Bladder microvascular endothelial cell (primary cell): ENCODE measurements at places on chromosomes 1 and 21. TPM values are rescaled to one million over a fixed set of nuclear protein-coding genes. Genes with fewer than 3 reads are reported as not detected.

ITGB3BP gene
- total RNA-seq, result 16.9 and 20.4 TPM in 2 replicates

ELF3 gene
- total RNA-seq, result under 0.01 and 0.13 TPM in 2 replicates

KRTAP13-1 gene
- not detected in 2 replicates for total RNA-seq

IGSF21 gene
- total RNA-seq, result not detected in 2 replicates

SYTL1 gene
- total RNA-seq, result 0.16 TPM in 1 of 2 replicates, not detected in the other

RHBDL2 gene
- total RNA-seq, result 0.16 and 0.63 TPM in 2 replicates

OR6P1 gene
- total RNA-seq, result not detected in 2 replicates

VPS72 gene
- 51.0 and 52.4 TPM in 2 replicates for total RNA-seq

ABCB10 gene
- 15.5 and 20.6 TPM in 2 replicates for total RNA-seq

DHDDS gene
- total RNA-seq, result 33.0 and 56.8 TPM in 2 replicates

UMODL1 gene
- not detected in 2 replicates for total RNA-seq

MR1 gene
- total RNA-seq, result 1.8 and 3.2 TPM in 2 replicates

GOLPH3L gene
- total RNA-seq, result 7.9 and 18.1 TPM in 2 replicates

UTS2 gene
- total RNA-seq, result not detected in 2 replicates

TRIM58 gene
- total RNA-seq, result 0.06 TPM in 1 of 2 replicates, not detected in the other

LY9 gene
- not detected in 2 replicates for total RNA-seq

F13B gene
- not detected in 2 replicates for total RNA-seq

OPTC gene
- total RNA-seq, result not detected in 2 replicates

NTRK1 gene
- total RNA-seq, result 0.06 TPM in 1 of 2 replicates, not detected in the other

MYBPH gene
- total RNA-seq, result not detected in 2 replicates

KIF14 gene
- total RNA-seq, result 4.5 and 7.9 TPM in 2 replicates

CD1E gene
- total RNA-seq, result not detected in 2 replicates

AMY2A gene
- total RNA-seq, result not detected in 2 replicates

TARS2 gene
- total RNA-seq, result 7.4 and 11.5 TPM in 2 replicates

GLIS1 gene
- under 0.01 TPM in 1 of 2 replicates, not detected in the other for total RNA-seq

LIN9 gene
- 5.0 and 5.9 TPM in 2 replicates for total RNA-seq

HES5 gene
- total RNA-seq, result under 0.01 TPM in 1 of 2 replicates, not detected in the other

GRIK3 gene
- total RNA-seq, result not detected in 2 replicates

CCDC185 gene
- total RNA-seq, result not detected in 2 replicates

IER5 gene
- 19.6 and 26.2 TPM in 2 replicates for total RNA-seq

GBP6 gene
- not detected in 2 replicates for total RNA-seq

KLF17 gene
- total RNA-seq, result not detected in 2 replicates

FAAH gene
- 0.32 and 1.2 TPM in 2 replicates for total RNA-seq

TESK2 gene
- total RNA-seq, result 2.6 TPM in 2 replicates

SPRR2A gene
- total RNA-seq, result not detected in 2 replicates

AMY1B gene
- total RNA-seq, result not detected in 2 replicates

ESPN gene
- total RNA-seq, result 2.0 TPM in 1 of 2 replicates, not detected in the other

RYR2 gene
- total RNA-seq, result under 0.01 and 0.06 TPM in 2 replicates

APP gene
- total RNA-seq, result 829 and 1,982 TPM in 2 replicates

CD2 gene
- not detected in 2 replicates for total RNA-seq

VWA5B1 gene
- total RNA-seq, result not detected in 2 replicates

AMY2B gene
- 0.65 and 2.6 TPM in 2 replicates for total RNA-seq

RORC gene
- not detected in 2 replicates for total RNA-seq

FHAD1 gene
- total RNA-seq, result 0.16 and 0.19 TPM in 2 replicates

G0S2 gene
- 0.65 and 1.6 TPM in 2 replicates for total RNA-seq
